ENCODE measurements at places on chromosomes 13 and 19. TPM values are rescaled to one million over a fixed set of nuclear protein-coding genes. Genes with fewer than 3 reads are reported as not detected.

- DNase-seq: no peak
Measured at GRCh38 chr13:33105387-33106005, 89.3 kb downstream of the KL start.

- no peak for DNase-seq
Measured at GRCh38 chr19:13986348-13986904, 19.7 kb downstream of the RFX1 start.

The EFNA2 gene
- not detected for total RNA-seq

The PSG1 gene
- total RNA-seq: not detected

The TUBA3C gene
- not detected for total RNA-seq
